ENCODE measurements at places on chromosomes 4 and X.

GRCh38 chrX:113929004-113929403 lies 654.9 kb upstream of the HTR2C start:
- DNase-seq = no peak

- DNase-seq = no peak
Observed at GRCh38 chr4:139461022-139461628, 7.2 kb downstream of the RAB33B start.

DNA sequence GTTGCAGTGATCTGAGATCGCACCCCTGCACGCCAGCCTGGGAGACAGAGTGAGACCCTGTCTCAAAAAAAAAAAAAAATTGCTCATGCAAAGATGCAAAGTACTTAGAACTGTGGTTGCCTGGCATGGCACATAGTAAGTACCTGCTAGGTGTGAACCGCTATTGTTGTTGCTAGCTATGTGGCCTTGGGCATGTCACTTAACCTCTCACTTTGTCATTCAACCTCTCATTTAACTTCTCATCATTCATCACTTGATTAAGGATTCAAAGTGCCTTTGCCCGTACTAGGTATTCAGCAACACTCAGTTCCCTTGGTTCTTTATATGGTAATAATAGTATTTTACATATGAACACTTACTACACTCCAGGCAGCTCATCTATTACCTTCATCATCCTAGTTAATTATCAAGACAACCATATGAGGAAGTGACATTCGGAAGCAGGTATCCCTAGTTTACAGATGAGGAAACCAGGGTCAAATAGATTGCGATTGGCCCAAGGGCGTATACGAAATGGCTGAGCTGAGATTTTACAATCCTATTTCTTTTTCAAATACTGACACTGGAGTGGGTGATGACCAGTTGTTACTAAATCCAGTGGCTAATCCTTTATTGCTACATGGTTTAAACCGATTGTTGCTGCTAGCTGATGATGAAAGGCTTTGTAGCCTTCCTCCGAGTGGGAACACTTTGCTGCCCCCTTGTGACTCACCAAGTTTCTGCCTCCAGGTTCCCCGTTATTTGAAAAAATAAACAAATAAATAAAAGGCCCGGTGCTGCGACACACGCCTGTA lies 28.8 kb upstream of the SOWAHD start:
- DNase-seq = no peak

DNA sequence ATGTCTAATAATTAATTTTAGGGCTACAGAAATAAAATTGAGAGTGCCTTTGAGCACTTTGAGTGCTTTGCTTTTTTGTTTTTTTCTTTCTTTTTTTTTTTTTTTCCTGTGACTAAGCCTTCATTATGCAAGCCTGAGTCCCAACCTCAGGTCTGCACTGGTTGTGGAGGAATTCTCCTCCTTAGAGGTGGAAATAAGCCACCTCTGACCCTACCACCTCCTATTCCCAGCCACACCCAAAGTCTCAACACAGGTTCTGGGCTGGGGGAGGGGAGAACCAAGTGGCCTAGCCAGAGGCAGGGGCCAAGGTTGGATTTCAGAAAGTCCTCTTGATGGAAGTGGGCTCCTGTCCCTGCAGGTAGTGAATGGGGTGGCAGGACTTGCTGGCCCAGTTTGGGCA lies 180.2 kb downstream of the ARAP2 start:
- no peak for DNase-seq

- DNase-seq = no peak
Observed at GRCh38 chr4:55373461-55373860, 22.3 kb upstream of the TMEM165 start.

- DNase-seq = no peak
Observed at GRCh38 chr4:69360271-69360670, 80.0 kb downstream of the UGT2B28 start.

DNA sequence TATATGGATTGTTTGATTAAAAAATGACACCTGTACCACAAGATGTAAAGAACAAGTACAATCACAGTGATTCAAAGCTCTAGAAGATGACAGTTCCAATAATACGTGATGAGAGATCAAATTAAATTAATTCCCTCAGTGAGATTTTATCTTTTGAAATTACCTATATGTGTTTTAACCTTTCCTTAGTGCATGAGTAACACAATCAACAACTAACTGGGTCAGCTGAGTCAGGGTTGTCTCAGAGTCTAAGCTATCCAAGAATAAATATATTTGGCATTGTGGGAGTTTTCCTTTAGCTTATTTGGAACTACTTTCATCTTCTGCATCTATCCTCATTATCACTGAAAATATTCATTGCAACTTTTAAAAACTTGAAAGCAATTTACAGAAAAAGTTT lies 162.8 kb downstream of the WDFY3 start:
- no peak for DNase-seq

- no peak for DNase-seq
Observed at GRCh38 chrX:64190136-64190740, 15.3 kb downstream of the AMER1 start.

- DNase-seq = no peak
Observed at GRCh38 chr4:172631832-172632231, 536.8 kb upstream of the GALNT7 start.

DNA sequence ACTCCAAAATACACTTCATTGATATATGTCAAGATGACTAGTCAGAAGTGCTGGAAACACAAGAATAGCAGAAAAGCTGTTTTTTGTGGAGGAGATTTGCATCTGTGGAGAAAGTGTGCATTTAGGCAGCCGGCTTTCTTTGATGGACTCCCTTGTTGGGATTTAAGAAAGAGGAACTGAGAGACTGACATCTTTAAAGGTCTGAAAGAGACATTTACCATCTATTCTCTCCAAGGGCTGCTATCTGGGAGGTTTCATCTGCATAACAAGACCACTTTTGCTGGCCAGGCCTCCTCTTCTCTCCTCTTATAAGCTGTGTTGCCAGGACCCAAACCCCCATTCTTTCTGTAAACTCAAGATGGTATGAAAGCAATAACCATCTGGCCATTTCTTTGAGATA lies 1065.0 kb downstream of the NLGN4X start:
- DNase-seq = no peak

DNA sequence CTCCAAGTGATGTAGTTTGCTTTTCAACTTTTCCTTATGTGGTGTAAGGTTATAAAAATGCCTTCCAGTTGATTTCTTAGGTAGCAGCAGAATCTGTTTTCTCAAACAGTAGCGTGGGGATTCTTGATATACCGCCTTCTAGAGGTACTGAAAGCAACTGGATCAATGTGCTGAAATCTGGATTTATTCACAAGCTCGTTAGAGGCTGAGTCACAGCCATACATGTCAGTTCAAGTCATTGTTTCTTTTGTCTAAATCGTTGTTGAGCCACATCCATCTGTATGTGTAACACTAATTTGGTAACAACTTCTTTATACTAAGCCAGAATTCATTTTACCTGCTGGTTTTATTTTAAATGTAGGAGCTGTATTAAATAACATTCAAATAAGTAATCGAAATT lies 200.0 kb upstream of the MAD2L1 start:
- DNase-seq = no peak

DNA sequence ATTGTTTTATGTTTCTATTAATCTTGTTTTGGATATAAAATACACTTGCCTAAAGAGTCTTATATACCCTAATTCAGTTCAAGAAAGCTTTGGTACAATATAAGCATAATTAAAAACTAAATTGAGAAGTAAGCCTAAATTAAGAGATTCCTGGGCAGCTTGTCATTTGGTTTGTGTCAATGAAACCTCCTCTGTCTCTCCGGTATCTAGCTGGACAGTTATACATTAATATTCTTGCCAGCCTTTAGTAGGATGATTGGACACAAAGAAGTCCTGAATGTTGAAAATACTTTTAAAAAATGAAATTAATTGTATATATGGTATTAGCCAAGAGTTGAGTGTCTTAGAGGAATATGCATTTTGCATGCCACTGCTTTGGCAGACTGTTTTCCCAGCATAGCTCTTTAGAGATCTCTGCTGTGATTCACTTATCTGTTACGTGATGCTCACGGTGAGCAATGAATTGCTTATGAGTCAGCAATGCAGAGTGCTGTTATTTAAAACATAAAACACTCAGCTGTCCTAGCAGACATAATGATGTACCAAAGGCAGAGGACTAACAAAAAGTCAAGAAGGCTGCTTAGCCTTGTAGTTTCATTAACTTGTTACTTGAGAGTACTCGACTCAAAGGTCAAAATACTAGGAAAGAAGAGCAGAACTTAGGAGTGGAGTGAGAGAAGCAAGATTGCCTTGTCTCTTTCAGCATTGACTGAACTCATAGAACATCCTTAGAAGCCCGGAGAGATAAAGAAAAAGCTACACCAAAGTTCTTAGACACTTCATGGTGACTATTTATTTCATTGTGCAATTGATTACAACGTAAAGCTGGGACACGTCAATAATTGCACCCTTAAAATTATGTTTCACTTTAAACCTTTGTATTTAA lies 1296.1 kb upstream of the PCDH7 start:
- no peak for DNase-seq

DNA sequence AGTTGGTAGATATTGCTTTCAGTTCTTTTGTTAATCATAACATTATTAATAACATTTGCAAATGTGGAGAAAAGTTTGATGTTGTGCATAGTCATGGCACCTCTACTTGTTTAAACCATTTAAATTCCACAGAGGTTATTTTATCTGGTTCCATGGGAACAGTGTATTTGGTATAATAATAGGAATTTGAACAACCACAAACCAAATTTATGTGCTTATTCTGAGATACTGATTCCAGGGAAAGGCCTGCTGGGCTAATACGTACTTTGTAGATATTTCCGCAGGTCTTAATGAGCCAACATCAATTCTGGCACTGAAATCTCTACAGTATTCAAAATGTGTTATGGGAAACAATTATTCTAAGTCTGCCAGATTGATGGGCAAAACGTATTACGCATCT lies 319.0 kb downstream of the DKK2 start:
- DNase-seq = no peak

GRCh38 chr4:86184216-86184900 lies 175.5 kb downstream of the MAPK10 start:
- DNase-seq = no peak

DNA sequence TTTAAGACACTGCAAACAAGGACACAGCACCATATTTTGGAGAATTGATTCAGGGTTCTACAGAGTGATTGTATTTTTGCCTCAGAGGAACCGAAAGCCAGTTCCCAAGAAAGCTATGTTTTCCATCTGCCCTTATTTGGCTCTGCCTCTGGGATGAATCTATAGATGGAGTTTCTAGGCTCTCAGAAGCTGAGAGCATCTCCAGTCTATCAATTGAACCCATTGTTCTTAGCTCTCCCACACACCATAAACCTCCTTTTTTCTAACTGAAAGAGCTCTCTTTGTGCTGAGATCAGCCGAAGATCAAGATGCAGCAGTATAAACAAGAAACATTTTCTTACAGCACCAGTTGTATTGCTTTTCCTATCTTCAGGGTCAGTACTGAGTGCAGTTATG lies 16.9 kb downstream of the PLP1 start:
- no peak for DNase-seq

- no peak for DNase-seq
Observed at GRCh38 chr4:153044036-153044435, 107.9 kb downstream of the FHDC1 start.

GRCh38 chr4:10535912-10536311 lies 78.7 kb upstream of the ZNF518B start:
- no peak for DNase-seq

GRCh38 chrX:149313871-149314371 lies 191.2 kb downstream of the IDS start:
- DNase-seq = no peak

GRCh38 chrX:48831909-48832291 lies 3.5 kb downstream of the PCSK1N start:
- DNase-seq = no peak

DNA sequence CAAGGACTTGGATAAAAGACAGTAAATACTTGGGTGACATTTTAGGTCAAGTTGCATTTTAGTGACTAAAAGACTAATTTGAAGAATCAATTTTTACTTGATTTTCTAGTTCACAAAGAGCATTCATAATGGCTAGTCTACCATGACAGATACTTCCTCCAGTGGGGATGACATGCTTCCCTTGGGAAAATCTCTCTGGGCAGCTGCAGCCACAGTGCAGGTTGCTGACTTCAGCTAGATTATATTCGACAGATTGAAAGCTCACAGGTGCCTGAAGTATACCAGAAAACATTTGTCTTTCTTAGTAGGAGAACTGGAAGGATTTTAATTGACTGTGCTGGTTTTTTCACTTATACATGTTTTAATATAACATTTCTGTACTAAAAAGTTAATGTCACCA lies 209.6 kb upstream of the MAGEB2 start:
- no peak for DNase-seq

GRCh38 chr4:100826808-100827548 lies 309.2 kb upstream of the EMCN start:
- DNase-seq = no peak

- DNase-seq = no peak
Observed at GRCh38 chr4:3346146-3346545, 53.3 kb downstream of the RGS12 start.

DNA sequence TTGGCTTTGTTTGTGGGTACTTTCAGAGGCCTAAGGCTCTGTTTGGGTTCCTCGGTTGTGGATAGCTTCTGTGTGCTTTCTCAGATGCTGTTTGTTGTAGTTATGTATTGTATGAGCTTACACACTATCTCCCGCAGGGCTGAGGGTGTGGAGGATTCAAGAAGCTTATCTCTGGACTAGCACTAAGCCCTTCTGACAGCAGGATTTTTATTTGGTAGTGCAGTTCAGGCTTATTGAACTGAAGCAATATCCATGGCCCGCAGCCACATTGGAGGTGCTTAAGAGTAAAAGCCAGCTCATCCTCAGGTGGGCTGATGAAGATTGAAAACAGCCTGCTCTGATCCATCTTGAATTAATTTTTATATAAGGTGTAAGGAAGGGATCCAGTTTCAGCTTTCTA lies 128.2 kb downstream of the RASGEF1B start:
- peak; percentile 25 for DNase-seq

DNA sequence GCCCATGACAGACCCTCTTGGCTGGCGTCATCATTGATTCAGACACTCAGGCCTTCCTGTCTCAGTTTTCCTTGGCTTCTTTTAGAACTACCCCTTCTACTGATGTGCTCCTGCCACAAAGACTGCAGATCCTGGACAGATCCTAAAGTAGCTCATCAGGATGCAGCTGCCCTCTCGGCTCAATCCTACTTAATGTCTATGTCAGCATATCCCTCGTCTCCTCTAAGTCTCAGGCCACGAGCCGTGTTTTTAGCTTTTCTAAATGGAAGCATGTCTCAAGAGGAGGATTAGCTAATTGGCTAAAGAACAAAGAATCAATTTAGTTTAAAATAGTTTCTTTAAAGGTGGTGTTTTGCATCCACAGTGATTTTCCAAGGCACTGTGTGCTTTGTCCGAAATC lies 447.7 kb downstream of the STIM2 start:
- DNase-seq = no peak

DNA sequence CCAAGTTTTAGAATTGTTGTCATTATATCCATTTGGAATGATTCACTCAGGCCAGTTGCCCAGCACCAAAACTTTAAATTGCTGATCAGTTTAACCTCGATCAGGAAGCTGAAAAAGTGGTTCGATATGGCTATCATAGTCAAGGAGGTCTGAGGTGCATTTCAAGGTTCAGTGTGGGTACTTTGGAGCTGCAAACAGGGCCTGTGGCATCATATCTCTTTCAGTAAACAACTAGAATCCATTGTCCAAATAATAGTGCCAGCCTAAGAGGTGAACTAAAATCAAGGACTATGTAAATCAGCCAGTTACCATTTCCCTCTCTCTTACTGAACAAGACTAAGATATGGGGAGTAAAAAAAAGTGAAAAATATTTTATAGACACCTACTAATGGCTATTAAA lies 14.2 kb downstream of the TMEM47 start:
- no peak for DNase-seq

GRCh38 chrX:26254436-26254835 lies 38.5 kb downstream of the MAGEB5 start:
- no peak for DNase-seq

- DNase-seq = no peak
Observed at GRCh38 chr4:124499261-124499660, 213.3 kb downstream of the ANKRD50 start.
